Adipocyte (in vitro differentiated cells): ENCODE measurements at places on chromosomes 2 and 18.

DNA sequence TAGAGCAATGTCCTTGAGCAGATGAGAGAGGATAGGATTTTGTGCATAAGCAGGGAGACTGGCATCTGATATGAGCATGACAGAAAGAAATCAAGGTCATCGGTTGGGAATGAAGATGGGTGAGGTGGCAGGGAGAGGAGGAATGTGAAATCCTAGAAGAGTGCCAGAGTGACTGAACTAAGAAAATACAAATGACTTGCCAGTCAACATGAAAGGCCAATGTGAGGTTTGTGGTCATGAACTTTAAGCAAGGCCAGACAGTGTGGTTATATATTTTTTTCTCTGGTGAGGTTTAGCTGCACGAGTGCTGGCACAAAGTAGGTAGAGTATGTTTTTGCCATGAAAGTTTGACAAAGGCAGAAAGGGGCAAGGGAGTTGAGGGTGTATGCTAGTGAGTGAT lies 21.2 kb downstream of the QPCT start:
- DNase-seq = no peak

GRCh38 chr2:7826656-7827055 lies 855.2 kb upstream of the ID2 start:
- DNase-seq = no peak

DNA sequence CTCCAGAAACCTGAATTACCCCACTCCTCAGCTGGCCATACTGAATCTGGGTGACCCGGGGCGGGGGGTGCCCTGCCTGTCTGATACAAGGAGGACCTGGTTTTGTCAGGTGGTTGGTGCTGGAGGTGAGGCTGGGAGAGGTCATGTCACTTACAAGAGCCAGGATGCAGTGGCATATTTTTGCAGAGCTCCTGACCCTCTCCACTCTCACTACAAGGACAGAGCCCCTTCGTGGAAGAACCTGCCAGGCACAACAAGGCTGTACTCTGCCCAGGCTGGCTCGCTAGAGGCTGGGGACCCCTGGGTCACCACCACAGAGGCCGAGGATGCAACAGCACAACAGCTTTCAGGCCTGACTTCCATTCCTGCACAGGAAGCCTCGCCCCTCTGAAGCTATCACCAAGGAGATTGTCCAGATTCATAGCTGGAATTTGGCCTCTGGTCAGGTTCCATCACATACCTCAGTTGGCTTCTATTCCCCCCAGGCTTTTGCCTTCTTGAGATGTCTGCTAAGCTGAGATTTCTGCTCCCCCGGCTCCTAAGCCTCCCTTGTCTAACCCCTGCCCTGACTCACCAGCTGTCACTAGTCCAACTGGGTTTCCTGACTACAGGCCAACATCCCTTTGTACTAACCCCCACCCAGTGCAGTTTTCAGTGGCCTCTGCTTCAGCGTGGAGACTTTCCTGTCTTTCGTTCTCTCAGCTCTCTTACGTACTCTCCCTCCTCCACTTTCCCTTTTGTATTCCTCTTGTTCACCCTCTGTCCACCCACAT lies 132.5 kb upstream of the EPAS1 start:
- peak; percentile 96 for DNase-seq

GRCh38 chr18:36688020-36688965 lies 140.5 kb downstream of the TPGS2 start:
- DNase-seq = peak; percentile 88

- no peak for DNase-seq
Observed at GRCh38 chr2:219998714-219999227, 371.3 kb downstream of the SLC4A3 start.

- DNase-seq = peak; percentile 27
Observed at GRCh38 chr2:143730155-143730952, 601.1 kb downstream of the ARHGAP15 start.

GRCh38 chr2:162821176-162821575 lies 17.4 kb downstream of the KCNH7 start:
- DNase-seq = peak; percentile 72

DNA sequence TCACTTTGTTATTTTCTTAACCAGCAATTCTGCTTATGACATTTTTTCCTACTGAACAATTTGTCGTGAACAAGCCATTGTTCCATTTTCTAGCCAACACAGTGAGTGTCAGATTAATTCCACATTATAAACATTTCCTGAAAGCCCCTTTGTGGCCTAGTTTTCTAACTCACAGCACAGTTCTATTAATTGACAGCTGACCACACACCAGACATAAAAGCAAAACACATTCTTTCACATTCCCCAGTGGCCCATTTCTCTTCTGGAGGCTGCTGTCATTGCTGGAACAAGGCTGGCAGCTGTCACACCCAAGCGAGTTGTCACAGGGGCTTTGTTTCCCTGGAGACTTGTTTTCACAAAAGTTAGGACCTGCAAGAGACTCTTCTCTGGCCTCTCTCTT lies 50.7 kb downstream of the RNF152 start:
- DNase-seq = no peak
